ENCODE measurements at places on chromosomes 13 and 19.

DNA sequence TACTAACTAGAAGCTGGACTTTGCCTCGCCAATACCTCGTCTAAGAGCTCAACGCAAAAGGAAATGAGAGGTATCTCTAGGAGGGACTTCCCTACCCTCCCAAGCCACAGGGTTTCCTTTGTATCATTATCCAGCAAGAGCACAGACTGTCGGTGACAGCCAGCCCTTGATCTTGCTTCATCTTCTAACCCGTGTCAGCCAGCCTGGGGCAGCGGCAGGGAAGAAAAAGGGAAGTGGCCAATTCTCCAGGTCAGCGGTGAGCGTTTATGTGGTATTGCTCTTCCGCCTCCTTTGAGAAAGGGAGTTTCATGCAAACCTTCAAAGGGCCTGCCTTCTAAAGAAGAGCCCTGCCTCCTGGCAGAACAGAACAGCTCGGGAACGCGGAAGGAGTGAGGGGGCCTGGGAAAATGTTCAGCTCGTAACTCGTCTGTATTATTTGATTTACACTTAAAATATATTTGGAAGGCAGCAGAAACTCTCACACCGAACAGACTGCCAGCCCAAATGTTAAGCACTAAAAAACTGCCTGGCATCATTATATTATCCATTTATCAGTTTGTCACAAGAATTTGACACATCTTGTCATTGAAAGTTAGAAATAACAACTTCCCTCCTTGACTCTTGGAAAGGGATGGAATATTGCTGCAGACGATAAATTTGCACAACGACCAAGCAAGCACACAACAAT lies 41.8 kb downstream of the EFNB2 start:
- no peak for DNase-seq

DNA sequence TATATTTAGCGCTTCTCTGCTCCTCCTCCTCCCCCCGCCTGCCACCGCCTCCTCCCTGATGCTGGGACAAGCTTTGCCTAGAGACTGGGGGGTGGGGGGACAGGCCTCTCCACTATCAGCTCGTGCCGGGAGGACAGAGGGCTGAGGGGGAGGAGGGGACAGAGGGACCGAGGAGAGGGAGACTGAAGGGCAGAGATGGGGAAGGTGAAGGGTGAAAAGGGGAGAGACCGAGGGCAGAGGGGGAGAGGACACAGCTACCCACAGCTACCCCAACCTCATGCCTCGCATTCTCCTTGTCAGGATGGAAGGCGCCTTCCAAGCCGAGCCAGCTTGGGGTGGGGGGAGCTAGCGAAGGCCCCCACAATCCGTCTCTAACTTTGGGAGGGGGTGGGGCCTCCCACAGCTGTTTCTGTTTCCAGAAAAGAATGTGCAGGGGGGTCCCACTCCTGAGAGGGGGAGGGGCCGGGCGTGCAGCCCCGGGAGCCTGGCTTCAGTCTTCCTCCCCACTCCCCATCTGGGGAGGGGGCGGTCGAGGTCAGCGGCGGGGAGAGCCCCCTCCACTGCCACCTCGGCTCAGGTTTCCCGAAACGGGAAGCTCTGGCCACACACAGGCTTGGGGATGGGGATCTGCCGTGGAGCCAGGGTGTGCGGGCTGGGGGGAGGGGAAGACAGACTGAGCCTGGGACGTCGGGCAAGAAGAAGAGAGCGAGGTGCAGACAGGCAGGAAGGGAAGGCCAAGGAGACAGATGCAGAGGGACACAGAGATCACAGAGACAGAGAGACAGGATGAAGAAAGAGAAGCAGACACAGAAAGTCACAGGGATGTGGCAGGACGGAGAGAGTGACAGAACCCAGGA lies 1.6 kb downstream of the DACT3 start:
- no peak for DNase-seq

DNA sequence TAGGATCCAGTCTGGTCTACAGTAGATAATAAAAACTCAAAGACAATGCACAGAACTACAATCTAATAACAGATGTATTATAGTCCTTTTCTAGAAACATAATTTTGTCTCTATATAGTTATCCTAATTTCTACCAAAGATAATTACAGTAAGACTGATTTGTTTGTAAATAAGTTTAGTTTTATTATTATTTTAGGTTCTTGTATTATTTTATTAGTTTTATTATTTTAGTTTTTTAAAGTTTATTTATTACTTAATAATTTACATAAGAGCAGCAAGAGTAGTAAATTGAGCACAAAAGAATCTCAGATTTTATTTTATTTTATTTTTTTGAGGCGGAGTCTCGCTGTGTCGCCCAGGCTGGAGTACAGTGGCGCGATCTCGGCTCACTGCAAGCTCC lies 22.3 kb upstream of the ZNF227 start:
- DNase-seq = no peak

- DNase-seq = no peak
Measured at GRCh38 chr13:110426735-110427134, 119.7 kb downstream of the COL4A2 start.

GRCh38 chr19:42634409-42635232 lies 39.9 kb upstream of the CEACAM8 start:
- peak; percentile 56 for DNase-seq

GRCh38 chr13:48890391-48890790 lies 85.3 kb upstream of the FNDC3A start:
- DNase-seq = no peak

DNA sequence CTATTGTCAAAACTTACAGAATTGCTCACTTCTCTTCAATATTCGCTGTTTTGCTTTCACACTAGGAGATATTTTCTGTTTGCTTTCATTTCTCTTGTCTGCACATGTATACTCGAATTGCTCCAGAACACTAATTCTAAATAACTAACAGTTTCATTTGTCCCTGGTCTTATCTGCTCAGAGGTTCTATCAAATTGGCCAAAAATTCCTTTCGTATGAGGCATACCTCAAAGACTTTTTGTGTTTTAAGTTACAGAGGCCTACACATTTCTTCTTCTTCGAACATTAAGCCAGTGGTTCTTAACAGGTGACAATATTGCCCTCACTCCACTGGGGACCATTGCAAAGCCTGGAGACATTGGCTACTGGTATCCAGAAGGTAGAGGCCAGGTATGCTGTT lies 1314.6 kb downstream of the EFNB2 start:
- DNase-seq = no peak

DNA sequence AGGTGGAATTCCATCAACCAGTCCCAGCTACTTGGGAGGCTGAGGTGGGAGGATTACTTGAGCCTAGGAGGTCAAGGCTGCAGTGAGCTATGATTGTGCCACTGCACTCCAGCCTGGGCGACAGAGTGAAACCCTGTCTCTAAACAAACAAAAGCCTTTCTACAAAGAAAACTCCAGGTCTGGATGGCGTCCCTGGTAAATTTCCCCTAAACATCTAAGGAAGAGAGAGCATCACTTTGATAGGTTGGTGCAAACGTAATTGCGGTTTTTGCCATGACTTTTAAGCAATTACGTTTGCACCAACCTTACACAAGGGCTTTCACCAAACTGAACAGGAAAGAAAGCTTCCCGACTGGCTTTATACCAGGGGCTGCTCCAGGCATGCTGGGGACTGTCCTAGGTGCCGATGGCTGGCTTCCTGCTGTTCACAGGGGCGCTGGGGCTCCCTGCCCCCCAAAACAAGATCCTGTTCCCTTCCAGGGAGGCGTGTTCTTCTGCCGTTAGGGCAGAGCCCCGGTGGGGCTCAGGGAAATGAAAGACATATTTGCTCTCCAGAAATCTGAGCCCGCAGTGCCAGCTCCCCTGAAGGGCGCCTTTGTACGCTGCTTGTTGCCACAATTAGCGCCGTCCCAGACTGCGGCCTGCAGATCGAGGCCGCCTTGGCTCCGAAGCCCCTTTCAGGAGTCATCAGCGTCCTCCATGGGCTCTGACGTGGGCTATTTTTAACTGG lies 38.7 kb upstream of the KLF2 start:
- no peak for DNase-seq

DNA sequence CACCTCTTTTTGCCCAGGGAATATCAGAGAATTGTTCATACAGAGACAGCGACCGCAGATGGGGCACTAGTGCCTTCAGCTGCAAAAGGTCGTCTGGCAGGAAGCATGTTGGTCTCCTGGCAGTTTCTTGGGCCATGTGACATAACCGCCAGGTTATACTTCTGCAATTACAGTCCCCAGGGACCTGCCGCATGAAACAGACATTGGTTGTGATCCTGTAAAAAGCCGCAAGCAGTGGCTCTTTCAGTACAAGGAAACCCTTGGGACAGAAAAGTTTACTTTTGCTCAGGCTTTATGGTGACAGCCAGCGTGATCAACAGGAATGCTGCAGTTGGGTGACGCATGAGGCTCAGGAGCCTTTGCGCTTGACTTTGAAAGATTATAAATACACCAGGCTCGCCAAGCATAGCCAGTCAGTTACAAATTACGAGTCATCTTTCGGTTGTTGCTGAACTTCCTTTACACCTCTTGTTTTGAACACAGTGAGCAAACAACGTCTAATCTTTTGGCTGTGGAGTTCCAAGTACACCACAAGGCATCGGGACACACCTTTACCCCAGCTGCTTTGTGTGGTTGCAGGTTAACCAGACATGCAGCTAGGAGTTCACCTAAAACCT lies 50.5 kb upstream of the UBE2L5 start:
- peak; percentile 20 for DNase-seq

GRCh38 chr19:33559996-33560395 lies 38.4 kb upstream of the PEPD start:
- no peak for DNase-seq

DNA sequence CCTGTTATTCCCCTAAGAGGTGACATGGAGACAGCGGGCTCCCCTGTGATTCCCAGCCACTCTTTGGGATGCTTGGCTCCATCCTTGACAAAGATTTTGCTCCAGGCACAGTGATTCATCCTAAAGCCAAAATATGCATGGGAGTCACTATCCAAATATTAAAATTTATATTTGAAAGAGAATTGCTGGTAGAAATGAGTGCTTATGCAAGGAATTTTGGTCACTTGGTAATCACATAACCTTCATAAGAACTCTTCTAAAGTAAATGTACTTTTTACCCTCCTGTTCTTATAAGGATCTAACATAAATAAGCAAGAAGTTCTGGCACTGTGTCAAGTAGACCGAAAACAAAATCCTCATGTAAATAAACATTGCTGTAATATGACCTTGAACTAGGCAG lies 385.8 kb downstream of the ITGBL1 start:
- DNase-seq = no peak

DNA sequence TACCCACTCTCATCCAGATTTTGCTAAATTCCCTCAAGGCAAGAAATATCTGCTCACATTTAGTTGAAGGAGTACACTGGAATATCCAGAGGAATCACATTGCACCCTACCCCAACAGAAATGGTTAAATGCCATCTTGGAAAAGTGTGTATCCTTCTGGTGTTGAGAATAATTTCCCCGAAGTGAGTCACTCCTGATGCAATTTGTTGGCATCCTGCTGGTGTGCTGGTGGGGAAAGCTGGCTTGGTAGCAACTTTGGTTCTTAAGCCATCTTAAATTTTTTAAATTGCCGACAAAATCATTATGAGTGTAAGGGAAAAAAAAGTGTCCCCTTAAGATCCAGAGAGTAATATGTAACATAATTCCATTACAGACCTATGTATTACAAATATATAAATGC lies 337.3 kb upstream of the DACH1 start:
- DNase-seq = no peak

GRCh38 chr19:56347163-56347778 lies 32.6 kb upstream of the ZSCAN5A start:
- DNase-seq = no peak

DNA sequence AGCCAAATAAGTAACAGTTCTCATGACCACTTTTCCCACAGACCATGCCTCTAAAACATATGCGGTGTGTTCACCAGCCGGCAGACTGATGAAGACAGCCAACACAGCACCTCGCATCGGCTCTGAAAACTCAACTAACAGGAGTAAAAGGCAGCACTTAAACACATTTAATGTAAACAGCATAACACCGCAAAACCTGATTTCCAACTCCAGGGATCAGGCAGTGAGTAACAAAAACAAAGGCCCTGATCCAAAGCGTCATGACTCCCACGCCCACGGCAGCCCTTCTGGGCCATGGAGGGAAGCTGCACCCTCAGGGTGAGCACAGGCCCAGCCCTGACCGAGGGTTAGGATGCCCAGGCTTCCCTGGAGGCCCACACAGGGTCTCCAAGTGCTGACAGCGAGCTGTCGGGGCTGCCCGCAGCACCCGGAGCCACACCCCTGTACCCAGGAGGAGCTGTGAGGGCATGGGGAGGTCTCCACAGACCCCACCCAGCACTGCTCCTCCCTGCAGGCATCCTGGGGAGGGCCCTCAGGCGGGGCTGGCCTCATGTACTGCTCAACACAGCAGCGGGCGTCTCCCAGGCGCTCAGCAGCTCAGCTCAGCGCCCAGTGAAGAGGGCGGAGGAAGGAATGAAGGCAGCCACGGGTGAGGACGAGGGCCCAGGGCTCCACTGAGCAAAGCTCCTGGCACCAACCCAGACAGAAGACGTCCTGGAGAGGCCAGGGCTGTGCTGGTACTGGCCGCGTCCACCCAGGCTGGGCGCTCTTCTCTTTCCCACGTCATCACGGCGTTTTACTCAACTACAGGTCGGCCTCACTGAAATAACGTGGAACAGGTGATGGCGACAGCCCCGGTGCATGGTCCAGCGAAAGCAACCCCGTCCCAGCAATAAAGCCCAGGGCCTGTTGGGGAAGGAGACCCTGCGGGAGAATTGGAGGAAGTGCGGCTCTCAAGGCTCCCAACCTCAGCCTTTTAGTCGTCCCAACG lies 53.7 kb downstream of the RASA3 start:
- no peak for DNase-seq

- no peak for DNase-seq
Measured at GRCh38 chr13:110228936-110229904, 77.7 kb downstream of the COL4A1 start.

- DNase-seq = no peak
Measured at GRCh38 chr19:57675881-57676280, 5.9 kb upstream of the ZNF551 start.

- no peak for DNase-seq
Measured at GRCh38 chr19:1252821-1253513, 4.6 kb downstream of the MIDN start.

- no peak for DNase-seq
Measured at GRCh38 chr13:111559612-111560403, 239.4 kb downstream of the TEX29 start.

DNA sequence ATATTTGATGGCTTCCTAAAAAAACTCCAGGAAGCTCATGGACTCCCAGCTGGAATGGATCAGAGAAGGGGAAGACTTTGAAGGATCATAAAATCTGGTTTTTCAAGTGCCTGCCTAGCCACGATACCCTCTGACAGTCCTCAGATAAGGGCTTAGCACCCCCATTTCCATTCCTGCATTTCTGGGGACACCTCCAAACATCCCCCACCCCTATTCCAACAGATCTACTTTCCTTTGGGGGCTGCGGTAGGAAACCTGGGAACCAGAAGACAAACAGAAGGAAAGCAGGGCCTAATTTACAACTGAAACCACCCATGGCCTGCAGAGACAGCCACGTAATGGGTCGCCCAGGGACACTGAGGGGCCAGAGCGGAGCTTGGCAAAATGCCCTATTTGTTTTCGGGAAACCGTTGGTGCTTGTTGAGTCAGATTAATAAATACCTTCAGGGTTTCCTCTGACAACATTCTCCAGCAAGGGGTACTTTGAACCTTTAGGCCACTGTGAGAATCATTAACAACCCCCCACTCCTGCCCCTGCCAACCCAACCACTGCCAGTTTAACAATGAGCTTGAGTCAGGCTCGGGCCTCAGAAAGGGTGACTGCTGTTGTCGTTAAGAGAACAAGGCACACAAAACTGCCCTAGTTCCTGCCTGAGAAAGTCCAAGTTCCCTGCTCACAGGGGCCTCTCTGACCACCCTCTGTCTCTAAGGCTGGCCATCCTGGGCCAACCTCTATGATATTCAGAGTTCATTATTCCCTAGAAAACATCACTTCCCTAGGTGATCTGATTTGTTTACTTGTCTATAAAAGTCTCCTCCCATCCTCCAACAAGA lies 23.5 kb downstream of the RHPN2 start:
- peak; percentile 95 for DNase-seq

GRCh38 chr13:101455863-101456262 lies 3.4 kb downstream of the ITGBL1 start:
- no peak for DNase-seq
